Activated naive CD4-positive, alpha-beta T cell (primary cell): ENCODE measurements at places on chromosomes 5 and 9.

DNA sequence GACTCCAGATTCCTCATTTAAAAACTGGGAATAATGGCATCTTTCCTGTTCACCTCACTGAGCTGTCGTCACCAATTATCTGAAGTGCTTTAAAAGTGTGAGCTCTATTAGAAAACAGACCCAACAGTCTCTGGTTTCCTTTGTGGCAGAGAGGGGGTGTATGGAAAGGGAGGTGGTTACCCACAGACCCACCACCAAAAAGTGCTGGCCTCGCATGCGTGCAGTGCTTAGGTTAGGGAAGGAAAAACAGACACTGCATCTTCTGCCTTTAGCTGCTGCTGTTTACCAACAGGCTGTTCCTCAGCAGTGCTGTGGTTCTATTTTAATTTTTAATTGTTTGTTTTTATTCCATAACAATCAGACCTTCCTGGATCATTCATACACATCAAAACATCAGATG is 249.6 kb downstream of the PIK3R1 start:
- no peak for DNase-seq

DNA sequence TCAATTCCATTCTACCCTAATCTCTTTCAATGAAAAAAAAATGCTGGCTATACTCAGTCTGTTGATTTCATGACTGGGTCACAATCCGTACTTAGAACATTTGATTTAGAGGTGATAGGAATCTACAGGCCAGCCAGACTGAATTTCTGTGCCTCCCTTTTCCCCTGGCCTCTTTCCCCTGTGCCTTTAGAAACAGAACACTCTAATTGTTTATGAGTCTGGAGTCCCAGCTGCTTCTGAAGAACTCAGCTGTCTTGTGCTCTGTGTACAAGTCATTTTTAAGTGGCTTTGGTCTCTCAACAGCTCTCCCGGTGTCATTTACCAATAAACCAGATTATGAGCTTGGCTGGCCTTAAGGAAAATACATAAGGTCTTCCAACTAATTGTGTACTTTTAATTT is 94.1 kb upstream of the ITGA2 start:
- DNase-seq: no peak

DNA sequence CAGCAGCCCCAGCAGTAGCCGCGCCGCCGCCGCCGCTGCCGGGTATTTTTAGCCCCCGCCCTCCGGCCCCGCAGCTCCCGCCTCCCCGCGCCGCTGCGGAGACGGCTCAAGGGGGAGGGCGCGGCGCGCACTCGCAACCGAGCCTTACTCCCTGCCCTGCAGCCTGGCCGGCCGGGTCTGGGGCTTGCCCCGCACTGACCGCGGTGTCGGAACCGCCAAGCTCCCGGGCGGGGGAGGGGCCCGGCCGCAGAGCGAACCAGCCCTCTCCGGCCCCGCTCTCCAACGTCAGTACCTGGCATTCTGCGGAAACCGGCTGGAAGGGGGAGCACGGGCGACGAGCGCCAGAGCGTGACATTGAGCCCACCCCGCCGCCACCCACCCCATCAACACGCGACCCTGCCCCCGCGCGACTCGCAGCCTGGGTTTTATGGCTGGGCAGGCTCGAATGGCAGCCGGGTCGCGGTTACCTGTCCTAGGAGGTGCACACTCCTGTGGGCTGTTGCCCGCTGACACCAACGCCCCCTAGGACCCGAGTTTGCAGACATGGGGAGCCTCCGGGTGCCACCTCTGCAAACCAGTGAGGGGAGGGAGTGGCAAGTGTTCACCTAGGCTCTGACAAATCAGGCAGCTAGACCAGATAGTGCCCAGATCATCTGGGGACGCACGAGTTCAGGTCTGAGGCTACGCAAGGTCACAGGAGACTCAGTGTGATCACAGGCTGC is at the start of gene ACSL6:
Gene ACSL6 (minus strand): TSS at position 37 of the 722 bp plus-strand sequence. CDS start 105 bp downstream, outside the sequence.
- no peak for DNase-seq

DNA sequence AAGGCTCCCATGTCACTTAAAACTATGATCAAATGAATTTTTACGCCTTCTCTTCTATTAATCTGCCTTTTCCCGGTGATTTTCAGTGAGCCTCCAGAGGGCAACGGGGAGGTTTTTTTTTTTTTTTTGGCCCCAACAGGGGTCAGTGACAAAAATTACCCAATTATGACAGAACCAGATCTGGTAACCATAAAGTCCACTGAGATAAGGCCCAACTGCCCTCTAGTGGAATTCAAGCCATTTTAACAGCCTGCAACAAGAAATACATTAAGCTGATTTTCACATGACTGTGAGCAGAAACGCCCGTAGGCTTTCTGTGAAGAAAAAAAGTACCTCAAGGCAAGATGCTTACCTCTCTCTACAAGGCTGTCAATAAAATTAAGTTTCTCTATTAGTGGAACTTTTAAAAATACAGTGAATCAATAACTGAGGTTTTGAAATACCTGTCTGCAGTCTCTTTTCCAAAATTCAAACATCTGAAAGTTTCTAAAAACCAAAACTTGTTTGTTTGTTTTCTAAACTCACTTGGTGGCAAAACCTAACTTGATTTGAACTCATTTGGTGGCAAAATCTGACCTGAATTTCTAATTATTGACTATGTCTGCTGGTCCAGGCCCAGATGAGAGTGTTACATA is 49.7 kb upstream of the FST start:
- DNase-seq: no peak

DNA sequence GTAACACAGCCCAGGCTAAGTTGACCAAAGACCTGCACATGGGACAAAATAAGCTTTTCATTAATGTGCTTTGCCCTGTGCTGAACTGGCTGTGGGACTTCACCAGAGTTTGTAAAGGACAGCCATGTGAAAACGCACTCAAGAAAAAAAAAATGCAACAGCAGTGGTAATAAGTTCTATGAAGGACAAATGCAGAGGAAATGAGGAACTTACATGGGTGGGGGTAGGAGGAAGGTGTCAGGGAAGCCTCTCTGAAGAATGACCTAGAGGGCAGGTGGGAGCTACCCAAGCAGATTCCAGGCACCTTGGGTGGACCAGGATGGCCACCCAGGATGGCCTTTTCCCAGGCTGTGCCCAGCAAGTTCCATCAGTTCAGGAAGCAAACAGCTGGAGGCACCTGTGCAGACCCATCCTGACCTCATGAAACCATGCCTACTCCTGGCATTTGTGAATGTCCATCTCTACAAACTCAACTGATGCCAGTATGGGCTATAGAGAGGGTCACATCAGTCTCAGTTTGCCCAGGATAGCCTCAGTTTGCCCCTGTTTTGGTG is 6.7 kb upstream of the PHF2 start:
- DNase-seq: no peak

GRCh38 chr5:132661231-132662003 is 3.4 kb downstream of the IL13 start:
- no peak for DNase-seq
